ENCODE measurements at places on chromosomes 6 and 20. TPM values are rescaled to one million over a fixed set of nuclear protein-coding genes. Genes with fewer than 3 reads are reported as not detected.

The FAM184A gene
- total RNA-seq = 2.4 TPM

The SH3BGRL2 gene
- 7.9 TPM for total RNA-seq

The PAX1 gene
- not detected for total RNA-seq

The RIMS1 gene
- total RNA-seq = 1.3 TPM

The ZNF391 gene
- total RNA-seq = 0.89 TPM

DNA sequence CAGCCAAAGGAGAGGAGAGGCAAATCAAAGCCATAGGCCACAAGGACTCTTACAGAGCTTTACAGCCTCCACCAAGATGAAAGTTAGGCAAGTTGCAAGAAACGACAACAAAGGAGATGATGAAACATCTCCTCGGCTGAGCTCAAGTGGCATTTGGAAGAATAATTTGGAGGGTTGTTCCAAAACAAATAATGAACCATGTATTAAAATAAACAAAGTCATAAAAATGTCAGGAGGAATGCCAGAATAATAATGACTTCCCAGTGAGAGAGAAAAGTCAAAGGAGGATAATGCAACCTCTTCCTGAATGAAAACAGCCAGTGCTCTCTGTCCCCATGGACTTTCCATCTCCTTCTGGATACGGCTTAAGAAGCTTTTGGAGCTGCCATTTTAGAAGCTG, 371.4 kb upstream of the ID4 start:
- no peak for DNase-seq

DNA sequence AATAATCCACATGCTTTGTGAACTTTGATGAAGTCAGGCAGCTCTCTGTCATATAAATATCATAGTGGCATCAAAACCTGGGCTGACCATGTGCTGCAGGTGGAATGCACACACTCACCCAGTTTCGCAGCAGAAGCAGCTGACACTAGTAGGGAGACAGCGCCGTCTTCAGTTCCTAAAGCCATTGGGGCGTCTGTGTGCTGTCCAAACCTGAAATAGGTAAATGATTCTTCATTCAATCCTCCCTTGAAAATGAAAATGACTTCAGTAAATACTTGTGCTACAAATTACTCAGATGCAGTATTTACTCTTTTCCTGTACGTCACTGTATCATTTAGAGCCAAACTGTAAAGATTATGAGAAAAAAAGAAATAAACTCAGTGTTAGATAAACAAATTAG, 127.5 kb downstream of the EYA4 start:
- no peak for DNase-seq
